ENCODE measurements at places on chromosomes 13 and 19.

DNA sequence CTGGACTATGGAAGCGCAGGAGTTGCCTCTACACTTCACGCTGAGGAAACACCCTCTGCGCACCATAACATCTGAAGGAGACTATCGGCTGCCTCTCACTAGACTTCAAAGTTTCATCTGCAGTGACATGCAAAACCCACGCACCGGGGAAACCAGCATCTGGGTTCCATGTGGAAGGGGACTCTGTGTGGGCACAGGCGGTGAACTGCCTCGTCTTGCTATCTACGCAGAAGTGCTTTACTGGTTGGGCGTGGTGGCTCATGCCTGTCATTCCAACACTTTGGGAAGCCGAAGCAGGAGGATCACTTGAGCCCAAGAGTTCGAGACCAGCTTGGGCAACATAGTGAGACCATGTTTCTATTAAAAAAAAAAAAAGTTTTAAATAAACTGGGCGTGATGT, 116.4 kb downstream of the STK24 start:
- no peaks in the 10 kb centered on the region for H3K27me3 ChIP-seq
- peaks cover 54% of the 10 kb centered on the region for H3K36me3 ChIP-seq
- H3K4me3 ChIP-seq: no peak overlapping the region
- DNase-seq: no peak
- H3K27ac ChIP-seq: peak overlapping the region; percentile 73

- H3K27ac ChIP-seq: peak overlapping the region; percentile 92
- peaks cover 25% of the 10 kb centered on the region for H3K4me1 ChIP-seq
- H3K36me3 ChIP-seq: peaks cover 33% of the 10 kb centered on the region
- no peaks in the 10 kb centered on the region for H3K27me3 ChIP-seq
- DNase-seq: no peak
Measured at GRCh38 chr19:42252365-42253244, 2.3 kb downstream of the ERF start.

DNA sequence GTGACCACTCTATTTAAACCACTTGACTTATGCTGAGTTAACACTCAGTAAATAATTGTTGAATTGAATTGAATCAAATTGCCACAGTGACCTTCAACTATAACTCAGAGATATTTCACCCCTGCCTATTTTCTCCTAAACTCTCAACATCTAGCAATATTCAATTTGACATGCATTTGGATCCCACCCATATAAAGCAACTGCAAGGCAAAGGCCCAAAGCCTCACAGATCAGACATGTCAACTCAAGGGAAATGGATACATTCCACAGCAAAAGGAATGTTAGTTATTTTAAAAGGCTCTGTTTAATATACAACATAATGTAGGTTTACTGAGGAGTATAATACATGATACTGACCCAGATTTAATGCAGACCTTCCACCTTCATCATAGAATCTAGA, 107.4 kb downstream of the KCTD12 start:
- H3K27me3 ChIP-seq: peaks cover 31% of the 10 kb centered on the region
- H3K36me3 ChIP-seq: peaks cover 2% of the 10 kb centered on the region
- H3K4me3 ChIP-seq: no peak overlapping the region

DNA sequence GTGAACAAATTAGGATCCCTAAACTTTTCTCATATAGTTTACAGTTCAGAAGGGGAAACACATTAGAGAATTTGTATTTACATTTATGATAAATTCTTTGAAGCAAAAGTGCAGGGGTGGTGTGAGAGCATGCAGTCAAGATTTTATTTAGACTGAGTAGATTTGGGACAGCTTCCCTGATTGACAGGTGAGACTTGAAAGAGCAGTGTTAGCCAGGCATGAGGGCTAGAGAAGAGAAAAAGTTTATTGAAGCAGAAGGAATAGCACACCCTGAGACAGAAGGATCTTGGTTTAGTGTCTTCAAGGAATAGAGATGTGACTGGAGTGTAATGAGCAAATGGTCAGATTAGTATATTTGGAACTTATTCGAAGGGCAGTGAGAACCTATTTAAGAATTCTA, 50.5 kb downstream of the PDS5B start:
- no peak overlapping the region for H3K4me3 ChIP-seq
- H3K27ac ChIP-seq: no peak overlapping the region
- H3K36me3 ChIP-seq: peaks cover 3% of the 10 kb centered on the region
- H3K27me3 ChIP-seq: no peaks in the 10 kb centered on the region

DNA sequence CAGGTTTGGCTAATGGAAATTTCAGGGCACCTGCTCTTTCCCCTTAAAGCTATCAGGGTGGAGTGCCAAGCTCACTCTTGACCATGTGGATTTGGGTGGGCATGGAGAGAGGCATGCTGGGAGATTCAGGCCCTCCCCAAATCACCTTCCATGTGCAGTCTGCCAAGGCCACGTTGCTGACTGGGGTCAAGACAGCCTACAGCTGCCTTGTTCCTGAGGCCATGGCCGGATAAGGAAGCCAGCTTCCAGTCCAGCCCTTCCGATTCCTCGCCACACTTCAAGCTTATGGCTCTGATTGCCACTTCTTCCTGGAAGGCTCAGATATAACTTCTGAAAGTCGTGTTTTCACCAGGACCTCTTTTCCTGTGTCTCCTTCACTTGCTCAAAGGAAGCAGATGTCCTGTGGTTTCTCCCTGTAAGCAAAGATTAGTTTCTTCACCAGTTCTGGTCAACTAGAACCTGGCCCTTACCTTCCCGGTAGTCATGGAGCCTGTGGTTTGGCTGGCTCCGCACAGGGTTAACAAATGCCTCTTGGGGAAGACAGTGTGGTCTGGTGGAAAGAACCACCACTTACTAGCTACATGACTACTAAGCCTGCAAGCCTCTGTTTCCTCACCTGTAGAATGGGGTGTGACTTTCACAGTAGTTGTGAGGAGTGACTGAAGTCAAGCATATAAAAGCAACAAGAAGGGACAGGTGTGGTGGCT, 16.1 kb upstream of the TPT1 start:
- peaks cover 42% of the 10 kb centered on the region for H3K36me3 ChIP-seq
- peaks cover 14% of the 10 kb centered on the region for H3K4me1 ChIP-seq
- H3K27ac ChIP-seq: peak overlapping the region; percentile 64
- H3K27me3 ChIP-seq: no peaks in the 10 kb centered on the region
- DNase-seq: no peak

GRCh38 chr13:41955605-41956004, 5.3 kb downstream of the VWA8 start:
- H3K4me3 ChIP-seq: no peak overlapping the region
- H3K27ac ChIP-seq: no peak overlapping the region
- peaks cover 44% of the 10 kb centered on the region for H3K4me1 ChIP-seq
- H3K27me3 ChIP-seq: no peaks in the 10 kb centered on the region
- DNase-seq: no peak
- H3K36me3 ChIP-seq: peaks cover 3% of the 10 kb centered on the region

DNA sequence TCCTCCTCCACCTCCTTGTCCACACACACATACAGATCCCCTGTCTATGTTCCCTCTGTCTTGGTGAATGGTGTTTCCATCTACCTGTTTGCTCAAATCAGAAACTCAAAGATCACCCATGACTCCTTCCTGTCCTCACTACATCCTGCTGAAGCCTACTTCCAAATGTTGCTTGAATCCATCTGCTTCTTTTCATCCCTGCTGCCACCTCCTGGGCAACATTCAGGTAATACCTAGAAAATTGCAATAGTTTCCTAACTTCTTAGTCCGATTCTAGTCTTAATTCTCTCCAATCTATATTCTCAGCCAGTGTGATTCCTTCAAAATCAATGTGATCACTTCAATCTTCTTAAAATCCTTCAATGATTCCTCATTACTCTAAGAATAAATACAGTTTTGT, 155.5 kb upstream of the STARD13 start:
- H3K27ac ChIP-seq: no peak overlapping the region
- no peaks in the 10 kb centered on the region for H3K36me3 ChIP-seq
- H3K4me3 ChIP-seq: no peak overlapping the region
- peaks cover 21% of the 10 kb centered on the region for H3K27me3 ChIP-seq
- H3K4me1 ChIP-seq: no peaks in the 10 kb centered on the region

DNA sequence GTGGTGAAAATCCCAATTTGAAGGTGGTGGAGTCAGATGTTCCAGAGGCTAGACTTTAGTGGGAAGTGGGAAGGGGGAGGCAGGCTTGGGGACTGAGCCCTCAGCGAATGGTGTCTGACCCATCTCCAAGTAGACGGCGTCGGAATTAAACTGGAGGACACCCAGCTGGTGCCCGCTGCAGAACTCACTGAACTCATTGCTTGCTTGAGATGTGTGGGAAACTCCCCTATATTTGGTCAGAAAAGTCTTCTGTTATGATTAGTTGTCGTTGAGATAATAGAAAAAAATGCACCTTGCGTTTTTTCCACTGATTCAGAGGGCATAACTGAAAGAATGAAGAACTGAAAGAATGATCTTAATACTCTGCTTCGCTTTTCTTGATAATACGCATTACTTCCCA, 871 bp upstream of the ZNF583 start:
- H3K27ac ChIP-seq: peak overlapping the region; percentile 96
- H3K4me3 ChIP-seq: peak overlapping the region; percentile 79
- peaks cover 20% of the 10 kb centered on the region for H3K4me1 ChIP-seq
